ENCODE measurements at places on chromosomes 2 and 18.

DNA sequence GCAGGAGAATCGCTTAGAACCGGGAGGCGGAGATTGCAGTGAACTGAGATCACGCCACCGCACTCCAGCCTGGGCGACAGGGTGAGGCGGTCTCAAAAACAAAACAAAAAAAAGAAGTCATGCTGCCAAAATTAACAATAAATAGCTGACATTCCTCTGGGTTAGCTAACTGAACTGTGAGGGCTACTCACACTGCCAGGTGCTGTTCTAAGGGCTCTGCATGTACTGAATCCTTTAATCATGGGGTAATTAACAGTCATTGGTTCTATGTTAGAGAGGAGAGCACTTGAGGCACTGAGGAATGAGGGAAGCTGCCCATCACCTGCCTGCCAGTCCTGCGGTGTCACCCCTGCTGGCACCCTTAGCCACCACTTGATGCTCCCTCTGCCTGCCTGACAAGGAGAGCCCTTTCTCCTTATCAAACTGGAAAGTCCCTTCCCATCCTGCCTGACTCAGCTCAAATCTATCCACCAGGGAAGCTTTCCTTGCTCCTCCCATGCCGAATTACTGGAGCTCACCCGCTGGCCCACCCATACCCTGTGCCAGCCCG is 73.0 kb upstream of the RIOK3 start:
- DNase-seq = no peak

- DNase-seq = no peak
Measured at GRCh38 chr2:233538741-233539140, 27.8 kb downstream of the USP40 start.

DNA sequence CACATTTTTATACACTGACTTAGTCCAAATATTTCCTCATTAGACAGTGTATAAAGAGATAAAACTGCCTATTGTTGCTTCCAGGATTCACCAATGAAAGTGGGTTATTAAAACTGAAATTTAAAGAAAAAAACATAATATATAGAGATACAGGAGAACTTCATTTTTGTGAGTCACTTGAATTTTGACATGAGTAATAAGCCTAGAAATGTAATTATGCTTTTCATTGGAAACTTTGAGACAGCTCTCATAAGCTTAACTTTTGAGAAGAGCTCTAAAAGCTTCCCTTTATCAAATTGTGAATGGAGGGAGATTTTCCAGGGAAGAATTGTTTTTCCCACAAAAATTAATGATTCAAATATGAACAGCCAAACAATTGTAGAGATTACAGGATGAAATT is 14.1 kb downstream of the DYNC2LI1 start:
- DNase-seq = no peak

DNA sequence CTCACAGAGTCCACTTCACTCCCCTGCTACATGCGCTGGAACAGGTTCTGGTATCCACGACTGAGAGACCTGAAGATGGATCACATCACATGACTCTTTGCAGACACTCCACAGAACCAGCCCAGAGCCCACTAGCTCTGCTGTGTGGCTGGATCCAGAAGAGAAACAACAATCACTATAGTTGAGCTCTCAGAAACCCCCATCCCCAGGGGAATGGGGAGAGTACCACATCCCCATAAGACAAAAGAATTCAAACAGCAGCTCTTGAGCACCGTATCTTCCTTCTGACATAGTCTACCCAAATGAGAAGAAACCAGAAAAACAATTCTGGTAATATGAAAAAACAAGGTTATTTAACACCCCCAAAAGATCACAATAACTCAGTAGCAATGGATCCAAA is 76.4 kb downstream of the ZSWIM2 start:
- DNase-seq = no peak

DNA sequence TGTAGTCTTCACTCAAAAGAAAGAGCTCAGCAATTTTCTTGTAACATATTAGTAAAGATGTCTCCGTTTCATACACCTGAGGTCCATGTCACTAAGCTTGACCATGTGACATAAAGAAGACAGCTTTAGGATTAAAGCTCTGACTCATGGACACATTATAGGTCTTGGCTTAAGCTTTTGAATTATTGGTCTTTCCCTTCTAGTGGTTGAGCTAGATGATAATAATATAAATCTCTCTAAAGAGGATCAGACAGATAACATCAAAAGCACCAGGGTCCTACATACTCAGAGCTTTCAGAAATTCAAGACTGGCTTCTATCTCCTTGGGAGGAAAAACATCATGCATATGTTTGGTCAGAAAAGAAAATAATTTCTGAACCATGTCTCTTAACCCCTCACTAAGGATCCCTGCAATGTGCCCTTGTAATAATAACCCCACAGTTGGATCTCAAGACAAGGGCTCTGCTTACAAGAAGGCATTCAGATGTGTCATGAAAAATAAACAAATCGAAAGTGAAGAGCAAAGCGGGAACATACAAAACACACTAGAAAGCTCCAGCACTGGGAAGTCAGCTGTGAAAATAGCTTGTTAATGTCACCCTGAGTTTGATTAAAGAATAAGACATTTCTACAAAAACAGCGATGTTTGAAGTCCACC is 174.5 kb downstream of the PID1 start:
- DNase-seq = no peak

- DNase-seq = no peak
Measured at GRCh38 chr2:85725451-85725850, 28.3 kb upstream of the ATOH8 start.

DNA sequence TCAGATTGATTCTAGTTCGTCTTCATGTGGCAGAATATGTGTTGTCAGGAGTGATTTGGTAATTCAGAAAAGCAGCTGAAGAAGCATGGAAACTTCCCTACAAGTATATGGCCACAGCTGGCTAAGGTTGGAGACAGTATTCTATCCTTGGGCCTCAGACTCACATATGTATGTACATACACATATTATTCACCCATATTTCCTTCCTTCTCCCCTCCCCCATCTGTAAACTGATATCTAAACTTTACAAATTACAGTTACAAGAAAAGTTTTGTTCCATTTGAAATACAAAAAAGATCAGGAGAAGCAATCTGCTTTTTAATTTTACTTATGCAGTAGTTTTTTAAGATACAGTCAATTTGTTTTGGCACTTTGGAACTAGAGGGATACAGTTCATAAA is 3.1 kb downstream of the SP3 start:
- no peak for DNase-seq

DNA sequence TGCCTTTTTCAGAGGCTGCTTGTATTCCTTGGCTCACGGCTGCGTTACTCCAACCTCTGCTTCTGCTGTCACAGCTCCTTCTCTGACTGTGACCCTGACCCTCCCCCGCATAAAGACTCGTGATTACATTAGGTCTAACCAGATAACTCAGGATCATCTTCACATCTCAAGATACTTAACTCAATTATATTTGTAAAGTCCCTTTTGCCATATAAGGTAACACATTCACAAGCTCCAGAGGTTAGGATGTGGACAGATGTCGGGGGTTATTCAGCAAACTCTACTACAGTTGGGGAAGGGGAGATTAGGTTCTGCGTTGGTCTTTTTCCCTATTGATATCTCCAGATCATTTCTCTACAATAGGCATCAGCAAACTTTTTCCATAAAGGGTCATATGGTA is 76.9 kb downstream of the EVA1A start:
- DNase-seq = no peak

GRCh38 chr2:160967523-160967922 is 192.7 kb upstream of the TANK start:
- no peak for DNase-seq

GRCh38 chr2:95031076-95031725 is 5.7 kb downstream of the MAL start:
- DNase-seq = no peak

DNA sequence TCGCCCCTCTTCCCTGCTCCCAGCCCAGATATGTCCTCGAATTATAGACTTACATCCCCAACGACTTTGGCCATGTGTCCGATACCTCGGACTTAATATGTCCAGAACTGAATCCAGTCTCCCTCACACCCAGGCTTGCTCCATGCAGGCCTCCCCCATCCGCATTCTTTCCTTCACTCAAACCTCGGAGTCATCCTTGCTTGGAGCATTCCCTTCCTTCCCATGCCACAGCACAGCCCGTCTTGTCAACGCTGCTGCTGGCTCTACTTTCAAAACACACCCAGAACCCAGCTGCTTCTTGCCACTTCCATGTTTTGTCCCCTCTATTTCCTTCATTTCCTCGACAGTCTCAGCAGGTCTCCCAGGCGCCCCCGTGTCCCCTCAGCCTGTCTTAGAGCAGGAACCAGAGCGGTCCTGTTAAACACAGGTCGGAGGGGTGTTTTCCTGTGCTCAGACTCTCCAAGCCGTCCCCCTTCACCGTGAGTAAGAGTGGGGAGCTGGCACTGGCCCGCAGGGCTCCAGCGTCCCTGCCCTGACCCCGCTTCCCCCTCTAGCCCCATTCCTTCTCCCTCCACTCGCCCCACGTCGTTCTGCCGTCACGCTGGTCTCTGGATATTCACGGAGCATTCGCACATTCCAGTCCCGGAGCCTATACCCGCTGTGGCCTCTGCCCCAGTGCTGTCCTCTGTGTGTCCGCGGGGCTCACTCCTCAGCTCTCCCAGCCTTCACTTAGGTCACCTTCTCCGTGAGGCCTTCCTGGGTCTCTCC is 54.4 kb downstream of the VAPA start:
- DNase-seq = no peak

DNA sequence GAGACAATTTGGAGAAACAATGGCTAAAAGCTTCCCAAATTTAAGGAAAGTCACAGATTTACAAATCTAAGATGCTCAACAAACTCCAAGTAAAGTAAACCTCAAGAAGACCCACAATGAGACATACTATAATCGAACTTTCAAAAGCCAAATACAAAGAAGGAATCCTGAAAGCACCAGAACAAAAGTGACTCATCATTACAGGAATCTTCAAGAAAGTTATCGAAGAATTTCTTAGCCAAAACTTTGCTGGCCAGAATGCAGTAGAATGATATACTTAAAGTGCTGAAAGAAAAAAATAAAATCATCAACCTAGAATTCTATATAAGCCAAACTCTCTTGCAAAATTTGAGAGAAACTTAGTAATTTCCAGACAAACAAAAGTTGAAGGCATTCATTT is 106.5 kb upstream of the TMEM200C start:
- DNase-seq = no peak

DNA sequence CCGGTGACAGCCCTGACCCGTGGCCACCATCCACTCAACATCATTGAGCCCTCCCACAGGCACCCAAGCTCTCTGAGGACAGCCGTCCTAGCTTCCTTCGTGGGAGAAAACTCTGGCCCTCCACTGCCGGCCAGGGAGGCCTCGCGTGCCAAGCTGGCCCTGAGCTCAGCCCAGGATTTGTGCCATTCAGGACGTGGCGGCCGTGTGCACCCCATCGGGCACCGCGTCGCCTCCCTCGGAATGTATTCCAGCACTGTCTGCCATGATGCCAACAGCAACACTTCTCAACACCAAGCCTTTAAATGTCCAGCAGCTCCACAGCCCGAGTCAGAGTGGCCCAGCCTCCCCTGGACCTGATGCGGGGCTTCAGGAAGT is 35.7 kb downstream of the ZNF516 start:
- DNase-seq = no peak

GRCh38 chr2:226086190-226086589 is 686.7 kb downstream of the NYAP2 start:
- DNase-seq = no peak

- DNase-seq = no peak
Measured at GRCh38 chr2:204645018-204645773, 99.9 kb downstream of the PARD3B start.

DNA sequence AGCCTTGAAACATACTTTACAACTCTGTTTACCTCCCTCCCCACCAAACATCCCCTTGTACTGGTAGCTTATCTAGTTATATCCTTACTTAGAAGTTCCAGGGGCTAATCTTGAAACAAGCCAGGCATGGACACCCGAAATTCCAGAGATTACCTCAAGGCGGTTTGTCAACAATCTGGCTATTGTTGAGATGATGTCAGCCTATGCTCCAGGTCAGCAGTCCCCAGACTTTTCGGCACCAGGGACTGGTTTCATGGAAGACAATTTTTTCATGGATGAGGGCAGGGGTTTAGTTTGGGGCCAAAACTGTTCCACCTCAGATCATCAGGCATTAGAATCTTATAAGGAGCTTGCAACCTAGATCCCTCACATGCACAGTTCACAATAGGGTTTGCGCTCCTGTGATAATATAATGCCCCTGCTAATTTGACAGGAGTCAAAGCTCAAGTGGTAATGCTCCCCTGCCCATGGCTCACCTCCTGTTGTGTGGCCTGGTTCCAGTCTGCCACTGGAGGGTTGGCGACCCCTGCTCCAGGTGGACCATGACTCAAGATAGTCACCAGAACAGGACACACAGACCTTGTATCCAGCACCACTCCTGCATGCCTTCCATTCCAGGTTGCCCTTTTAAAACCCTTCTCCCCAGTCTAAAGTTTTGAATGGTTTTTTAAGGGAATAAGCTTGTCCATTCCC is 171.2 kb downstream of the SPAG16 start:
- no peak for DNase-seq

GRCh38 chr2:53473236-53473635 is 294.4 kb upstream of the CHAC2 start:
- no peak for DNase-seq

DNA sequence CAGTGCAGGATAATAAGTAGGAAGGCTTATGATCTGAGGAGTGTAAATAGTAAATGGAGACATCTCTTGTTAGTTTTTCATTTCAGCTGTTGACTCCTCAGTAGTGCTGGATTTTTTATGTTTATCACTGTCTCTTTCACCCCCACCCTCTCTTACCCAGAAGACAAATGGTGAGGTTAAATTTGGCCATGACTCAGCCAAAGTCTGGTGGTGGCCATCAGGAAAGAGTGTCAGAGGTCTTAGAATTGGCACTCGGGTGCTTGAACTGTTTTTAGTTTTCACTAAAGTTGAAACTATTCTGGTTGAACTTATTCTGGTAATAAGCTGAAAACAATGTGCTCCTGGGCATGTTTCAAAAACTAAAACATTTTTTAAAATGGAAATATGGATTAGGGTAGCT is 123.3 kb downstream of the FHOD3 start:
- no peak for DNase-seq

DNA sequence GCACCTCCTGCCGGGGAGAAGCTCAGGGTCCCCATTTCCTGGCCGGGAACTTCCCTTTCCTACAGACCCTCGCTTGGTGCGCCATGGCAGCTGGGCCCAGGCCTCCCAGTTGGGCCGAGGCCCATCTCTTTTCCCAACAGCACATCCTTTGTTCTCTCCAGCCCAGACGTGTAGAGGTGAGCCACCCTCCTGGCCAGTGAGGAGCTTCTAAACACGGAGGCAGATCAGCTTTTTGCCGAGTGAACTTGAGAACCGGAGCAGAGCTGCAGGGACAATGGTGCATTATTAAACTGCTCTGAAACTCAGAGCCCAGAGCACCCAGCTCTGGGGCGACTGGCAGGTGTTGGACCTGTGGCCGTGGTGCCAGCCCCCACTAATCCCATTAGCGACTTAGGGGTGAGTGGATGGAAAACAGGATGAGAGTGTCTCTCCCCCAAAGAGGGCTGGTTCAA is 25.4 kb downstream of the SH3BP4 start:
- DNase-seq = no peak

- DNase-seq = peak; percentile 81
Measured at GRCh38 chr2:127649684-127650040, 3.7 kb downstream of the GPR17 start.

- DNase-seq = no peak
Measured at GRCh38 chr2:62340994-62341484, 145.1 kb downstream of the B3GNT2 start.

All from stimulated activated CD4-positive, alpha-beta T cell treated with anti-CD3 and anti-CD28 coated beads, Interleukin-4, amount 100 ng/mL, for 1 hour (primary cell).